ENCODE measurements at places on chromosomes 16 and 17.

DNA sequence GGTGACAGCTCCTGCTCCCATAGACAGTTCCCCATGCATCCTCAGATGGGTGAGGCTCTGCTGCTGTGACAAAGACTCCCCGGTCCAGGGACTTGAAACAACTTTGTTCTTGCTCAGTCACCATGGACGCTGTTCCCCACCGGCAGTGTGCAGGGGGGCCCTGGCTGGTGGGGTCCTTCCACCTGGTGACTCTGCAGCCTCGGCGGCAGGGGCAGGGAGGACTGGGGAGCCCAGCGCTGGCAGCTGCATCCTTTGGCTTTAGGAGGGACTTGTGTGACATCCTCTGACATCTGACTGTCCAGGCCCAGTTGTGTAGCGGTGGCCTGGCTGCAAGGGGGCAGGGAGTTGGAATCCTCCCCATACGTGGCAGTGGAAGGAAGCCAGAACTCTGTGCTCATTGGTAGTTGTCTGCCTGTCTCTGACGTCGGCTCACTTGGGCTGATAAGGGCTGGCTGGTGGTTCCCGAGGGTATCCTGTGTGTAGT lies 107.3 kb downstream of the CMIP start:
- no peak for DNase-seq

- no peak for DNase-seq
These were observed 116.0 kb downstream of the SOCS1 start for GRCh38 chr16:11140098-11140375.

DNA sequence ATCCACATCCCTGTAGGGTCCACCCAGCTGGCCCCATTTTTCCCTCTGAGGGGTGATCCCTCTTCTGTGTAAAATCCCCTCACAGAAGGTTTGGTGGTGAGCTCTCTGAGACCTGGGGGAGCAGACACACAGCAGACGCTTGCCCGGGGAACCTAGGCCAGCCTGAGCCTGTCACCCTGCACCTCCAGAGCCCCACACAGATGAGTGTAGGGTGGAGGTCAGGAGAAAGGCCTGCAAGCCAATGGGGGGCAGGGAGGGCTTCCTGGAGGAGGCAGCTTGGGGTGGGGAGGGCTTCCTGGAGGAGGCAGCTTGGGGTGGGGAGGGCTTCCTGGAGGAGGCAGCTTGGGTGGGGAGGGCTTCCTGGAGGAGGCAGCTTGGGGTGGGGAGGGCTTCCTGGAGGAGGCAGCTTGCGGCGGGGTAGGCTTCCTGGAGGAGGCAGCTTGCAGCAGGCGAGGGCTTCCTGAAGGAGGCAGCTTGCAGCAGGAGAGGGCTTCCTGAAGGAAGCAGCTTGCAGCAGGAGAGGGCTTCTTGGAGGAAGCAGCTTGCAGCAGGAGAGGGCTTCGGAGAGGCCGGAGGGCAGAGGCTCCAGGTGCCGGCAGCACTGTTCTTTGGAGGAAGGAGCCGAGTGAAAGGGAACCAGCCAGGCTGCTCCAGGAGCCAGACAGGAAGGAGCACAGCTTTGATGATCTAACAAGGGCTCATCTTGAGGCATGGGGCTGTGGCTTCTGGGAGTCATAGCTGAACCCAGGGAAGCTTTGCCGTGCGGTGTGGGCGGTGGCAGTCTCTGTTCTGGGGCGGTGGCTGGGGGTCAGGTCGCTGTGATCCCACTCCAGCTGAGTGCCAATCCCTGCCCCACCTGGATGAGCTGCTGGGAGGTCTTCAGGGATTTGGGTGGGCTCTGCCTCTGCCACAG lies 83.7 kb upstream of the ZNF469 start:
- no peak for DNase-seq

- no peak for DNase-seq
These were observed 182 bp downstream of the RPL26 start for GRCh38 chr17:8382880-8383142.

DNA sequence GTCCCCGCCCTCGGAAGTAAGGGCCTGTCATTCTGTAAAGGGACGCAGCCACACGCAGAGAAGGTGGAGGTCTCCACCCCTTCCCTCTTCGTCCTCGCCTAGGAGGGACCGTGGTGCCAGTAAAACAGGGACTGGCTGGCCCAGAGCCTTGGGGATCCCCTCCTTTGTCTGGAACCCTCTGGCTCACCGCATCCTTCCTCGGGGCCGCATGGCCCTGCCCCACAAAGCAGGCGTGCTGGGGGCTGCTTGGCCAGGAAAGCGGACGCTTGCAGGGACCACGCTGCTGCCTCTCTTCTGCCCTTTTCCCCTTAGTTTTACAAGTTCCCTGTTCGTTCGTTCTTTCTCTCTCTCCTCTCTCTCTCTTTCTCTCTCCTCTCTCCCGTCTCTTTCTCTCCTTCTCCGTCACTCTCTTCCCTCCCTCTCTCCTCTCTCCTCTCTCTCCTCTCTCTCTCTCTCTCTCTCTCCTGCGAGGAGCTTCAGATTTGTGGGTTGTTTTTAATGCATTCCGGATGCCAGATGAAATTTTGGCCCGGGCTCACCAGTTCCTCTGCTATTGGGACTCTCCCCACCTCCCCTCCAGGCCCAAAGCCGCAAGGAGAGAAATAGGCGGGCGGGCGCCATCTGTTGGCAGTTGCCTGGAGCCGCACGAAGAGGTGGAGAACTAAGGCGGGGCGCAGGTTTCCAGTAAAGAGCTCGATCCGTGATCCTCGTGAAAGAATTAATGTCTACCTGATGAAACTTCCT lies 35.1 kb upstream of the CDRT4 start:
- peak; percentile 44 for DNase-seq

GRCh38 chr17:71398800-71399219 lies 722.0 kb upstream of the SOX9 start:
- no peak for DNase-seq

- DNase-seq, result no peak
These were observed 4.4 kb upstream of the RAB26 start for GRCh38 chr16:2143878-2144485.
